Stimulated activated CD8-positive, alpha-beta memory T cell treated with anti-CD3 and anti-CD28 coated beads, Interleukin-7, amount 100 ng/mL, for 4 hours (primary cell): ENCODE measurements at places on chromosomes 7 and 10.

DNA sequence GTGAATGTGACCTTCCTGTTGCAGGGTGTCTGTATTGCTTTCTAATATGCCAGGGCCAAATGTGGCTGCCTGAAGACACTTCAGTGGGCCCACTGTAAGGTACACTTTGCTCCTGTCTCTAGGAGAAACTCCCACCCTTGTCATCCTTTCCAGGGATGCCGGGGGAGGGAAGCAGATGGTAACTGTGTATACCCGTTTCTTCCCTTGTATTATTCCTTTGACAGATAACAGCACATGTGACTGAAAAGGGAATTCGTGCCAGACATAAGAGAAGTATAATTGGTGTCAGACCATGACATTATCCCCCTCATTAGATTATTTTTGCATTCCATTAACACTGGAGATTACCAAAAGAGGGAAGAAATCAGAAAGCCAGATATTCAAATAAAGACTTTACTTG lies 317.7 kb downstream of the CAMK1D start:
- no peak for DNase-seq

DNA sequence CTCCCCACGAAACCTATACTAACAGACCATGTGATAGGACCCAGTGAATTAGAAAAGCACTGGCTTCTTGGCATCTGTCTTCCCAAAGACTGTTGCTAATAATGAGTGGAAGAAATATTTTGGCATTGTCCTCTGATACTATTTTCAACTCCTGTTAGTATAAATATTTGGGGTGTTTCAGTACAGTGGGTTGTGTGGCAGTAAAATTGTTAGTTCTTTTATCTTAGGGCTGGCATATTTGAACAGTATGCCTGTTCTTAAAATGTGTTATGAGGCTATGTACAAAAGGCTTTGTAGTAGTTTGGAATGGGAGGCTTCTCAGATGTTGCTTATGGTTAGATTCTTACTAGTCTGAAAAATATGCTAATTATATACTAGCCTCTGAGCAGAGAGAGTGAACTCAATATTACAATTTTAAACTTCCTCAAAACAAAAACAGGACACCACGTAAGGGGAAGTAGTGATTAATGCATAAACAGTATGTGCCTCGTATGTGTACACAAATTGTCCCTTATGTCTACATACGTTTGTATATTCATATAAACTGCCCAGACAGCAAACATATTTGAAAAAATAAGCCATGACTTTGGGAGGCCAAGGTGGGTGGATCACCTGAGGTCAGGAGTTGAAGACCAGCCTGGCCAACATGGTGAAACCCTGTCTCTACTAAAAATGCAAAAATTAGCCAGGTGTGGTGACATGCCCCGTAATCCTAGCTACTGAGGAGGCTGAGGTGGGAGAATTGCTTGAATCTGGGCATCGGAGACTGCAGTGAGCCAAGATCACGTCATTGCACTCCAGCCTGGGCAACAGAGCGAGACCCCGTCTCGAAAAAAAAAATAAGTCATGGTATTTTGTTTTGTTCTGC lies 115.4 kb downstream of the ARID5B start:
- DNase-seq: no peak

DNA sequence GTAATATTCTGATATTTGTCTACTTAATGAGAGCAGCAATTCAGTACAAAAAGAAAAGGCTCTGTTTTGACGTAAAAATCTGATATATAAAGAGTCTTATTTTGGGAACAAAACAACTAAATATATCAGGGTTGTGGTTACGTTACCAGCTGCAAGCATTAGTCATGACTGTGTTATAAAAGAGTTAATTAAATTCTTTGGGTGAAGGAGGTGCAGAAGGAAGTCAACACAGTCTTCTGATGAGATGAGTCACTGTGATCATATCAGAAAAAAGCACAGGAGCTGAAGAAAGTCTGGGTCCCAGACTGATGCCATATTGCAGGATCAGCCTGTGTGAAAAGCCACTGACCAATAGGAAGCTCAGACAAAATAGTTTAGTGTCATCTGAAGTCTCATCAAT lies 234.3 kb upstream of the TEX47 start:
- no peak for DNase-seq

- no peak for DNase-seq
Observed at GRCh38 chr7:53428045-53428444, 392.6 kb downstream of the POM121L12 start.

DNA sequence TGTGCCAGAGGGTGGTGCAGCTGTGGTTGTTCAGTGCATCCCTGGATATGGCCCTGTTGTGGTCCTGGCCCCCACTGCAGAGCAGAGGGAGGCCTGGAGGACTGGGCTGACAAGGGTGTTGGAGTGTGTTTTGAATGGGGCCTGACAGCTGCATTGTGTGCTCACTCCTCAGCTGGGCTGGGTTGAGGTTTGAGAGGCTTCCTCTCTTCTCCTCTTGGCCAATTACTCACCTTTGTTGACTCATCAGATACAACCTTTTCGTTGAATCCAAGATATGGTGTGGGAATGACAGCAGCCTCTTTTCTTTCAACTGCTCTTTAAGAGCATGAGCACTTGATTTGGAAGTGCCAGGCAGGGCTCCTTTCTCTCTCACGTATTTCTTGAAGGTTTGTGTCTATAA lies 228.5 kb upstream of the COBL start:
- no peak for DNase-seq

DNA sequence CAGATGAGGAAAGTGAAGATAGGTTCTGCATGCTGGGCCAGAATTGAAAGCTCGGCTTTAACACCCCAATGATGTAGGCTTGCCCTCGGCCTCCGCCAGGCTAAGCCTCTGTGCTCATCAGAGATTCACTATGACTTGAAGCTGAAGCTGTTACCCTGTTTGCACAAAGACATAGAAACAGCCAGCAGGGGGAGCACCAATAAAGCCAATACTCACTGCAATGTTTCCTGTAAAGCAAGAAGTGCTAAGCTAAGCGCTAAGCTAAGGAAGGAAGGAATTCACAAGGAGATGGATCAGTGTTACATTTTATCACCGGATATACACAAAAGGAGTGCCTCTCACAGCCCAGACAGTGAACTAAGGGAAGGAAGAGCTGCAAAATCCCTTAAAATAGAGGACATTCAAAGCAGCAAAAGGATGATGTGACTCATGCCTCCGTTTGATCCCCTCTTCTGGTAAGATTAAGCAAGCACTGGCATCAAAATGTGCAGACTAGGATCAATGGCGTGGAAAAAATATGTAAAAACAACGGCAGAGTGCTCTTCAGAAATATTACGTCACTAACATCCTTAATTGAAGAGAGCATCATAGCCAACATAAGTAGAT lies 153.8 kb downstream of the COBL start:
- peak; percentile 34 for DNase-seq

GRCh38 chr7:133712544-133712943 lies 414.6 kb upstream of the LRGUK start:
- no peak for DNase-seq

- DNase-seq: no peak
Observed at GRCh38 chr7:5172196-5172775, 17.7 kb upstream of the WIPI2 start.

DNA sequence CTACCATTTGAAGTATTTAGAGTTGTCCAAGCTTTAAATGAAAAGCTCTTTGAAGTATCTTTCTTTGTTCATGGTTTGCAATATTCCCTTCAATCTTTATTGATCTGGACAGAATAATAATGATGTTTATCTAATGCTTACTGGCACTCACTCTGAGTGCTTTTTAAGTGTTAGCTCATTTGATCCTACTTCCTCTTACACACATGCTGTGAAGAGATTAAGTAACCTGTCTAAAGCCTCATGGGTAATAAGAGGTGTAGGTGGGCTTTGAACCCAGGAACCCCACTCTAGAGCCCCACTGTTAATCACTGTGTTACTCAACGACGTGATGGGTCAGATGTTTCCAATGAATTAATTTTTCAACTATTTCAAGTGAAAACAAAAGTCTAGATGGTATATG lies 31.1 kb upstream of the ADD3 start:
- no peak for DNase-seq

DNA sequence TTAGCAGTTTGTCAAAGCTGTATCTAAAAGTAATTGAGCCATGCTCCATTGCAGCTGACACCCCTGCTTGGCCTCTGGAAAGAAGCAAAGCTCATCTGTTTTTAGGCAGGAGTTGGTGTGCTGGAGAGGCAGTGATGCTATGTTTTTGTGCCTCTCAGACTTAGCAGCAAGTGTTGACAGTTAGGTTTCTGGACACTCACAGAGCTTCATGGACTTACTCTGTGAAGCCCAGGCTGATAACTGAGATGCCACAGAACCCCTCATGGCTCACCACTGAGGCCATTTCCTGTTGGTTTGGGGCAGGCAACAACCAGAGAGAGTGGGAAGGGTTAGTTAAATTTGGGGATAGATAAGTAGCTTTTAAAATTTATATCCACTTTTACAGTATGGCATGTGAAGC lies 59.8 kb downstream of the BTAF1 start:
- DNase-seq: no peak

DNA sequence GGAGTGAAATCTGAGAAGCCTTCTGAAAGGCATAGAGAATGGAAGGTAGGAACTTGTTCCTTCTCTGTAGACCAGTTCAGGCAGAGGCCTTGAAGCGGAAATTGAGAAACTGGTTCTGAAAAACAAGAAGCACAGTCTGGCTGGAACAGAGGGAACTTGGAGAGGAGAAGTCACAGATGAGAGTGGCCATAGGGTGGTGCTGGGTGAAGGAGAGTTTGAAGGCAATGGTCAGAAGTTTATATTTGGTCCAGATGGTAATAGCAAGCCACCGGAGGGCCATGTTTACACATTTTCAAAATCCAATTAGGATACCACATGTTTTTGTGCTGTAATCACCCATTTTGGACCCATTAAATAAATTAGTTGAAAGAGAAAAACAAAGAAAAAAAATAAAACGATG lies 692.5 kb downstream of the INHBA start:
- DNase-seq: no peak

- no peak for DNase-seq
Observed at GRCh38 chr10:124375353-124375614, 43.4 kb downstream of the OAT start.

GRCh38 chr10:44714451-44714850 lies 196.7 kb upstream of the TMEM72 start:
- no peak for DNase-seq

DNA sequence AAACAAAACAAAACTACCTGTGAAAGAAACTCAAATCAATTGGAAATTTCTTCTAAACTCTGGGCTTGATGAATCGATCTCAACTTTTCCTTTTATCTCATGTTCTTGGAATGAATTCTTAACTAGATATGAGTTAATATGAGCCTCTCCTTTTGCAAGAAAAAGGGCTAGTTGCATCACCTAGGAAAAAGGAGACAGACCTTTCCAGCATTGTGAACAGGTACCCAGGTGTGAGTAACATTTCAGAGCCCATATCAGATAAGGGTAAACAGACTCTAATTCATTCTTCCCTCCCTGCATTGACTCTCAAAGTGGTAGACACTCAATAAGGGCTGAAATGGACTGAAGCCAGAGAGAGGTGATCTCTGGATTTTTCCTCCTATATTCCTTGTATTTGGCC lies 103.8 kb upstream of the AGR3 start:
- DNase-seq: no peak

DNA sequence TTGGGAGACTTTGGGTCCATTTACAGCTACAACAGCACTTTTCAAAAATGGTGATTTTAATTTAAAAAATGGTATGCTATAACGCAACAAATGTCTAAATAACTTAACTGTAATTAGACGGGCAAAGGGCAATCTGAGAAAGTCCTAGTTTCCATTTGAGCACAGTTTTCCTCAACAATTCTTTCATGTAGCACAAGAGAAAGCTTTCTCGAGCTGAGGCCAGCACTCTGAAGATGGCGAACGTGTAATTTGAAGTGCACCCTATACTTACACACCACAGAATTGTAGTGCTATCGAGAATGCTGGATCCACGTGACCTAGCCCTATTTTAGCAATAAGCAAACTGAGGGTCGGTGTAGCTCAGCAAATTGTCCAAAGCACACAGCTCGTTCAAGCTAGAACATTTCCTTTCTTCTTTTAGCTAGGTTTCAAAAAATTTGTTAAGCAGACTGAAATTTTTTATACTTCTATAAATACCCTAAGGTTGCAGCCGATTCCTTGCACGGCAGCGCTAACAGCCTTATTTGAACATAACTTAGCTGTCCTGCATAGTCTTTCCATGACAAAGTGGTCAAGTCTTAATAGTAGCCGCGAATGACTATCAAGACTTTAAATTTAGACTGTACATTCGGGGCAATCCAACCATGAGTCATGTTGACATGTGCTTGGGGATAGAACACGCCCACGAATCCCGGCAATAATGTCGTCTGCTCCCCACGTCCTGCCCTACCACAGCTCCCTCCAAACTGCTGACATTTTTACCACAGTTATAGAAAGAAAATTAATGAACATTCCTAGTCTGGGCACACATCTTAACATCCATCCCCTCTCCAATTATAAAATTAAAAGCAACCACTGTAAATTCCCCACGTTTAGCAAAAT lies 10.0 kb downstream of the KLF6 start:
- DNase-seq: no peak
